ENCODE measurements at places on chromosomes 12 and 14.

GRCh38 chr12:49328816-49329215 lies 5.8 kb downstream of the TROAP start:
- no peak for ATAC-seq

GRCh38 chr14:73717266-73717665 lies 3.1 kb upstream of the PNMA1 start:
- no peak for ATAC-seq

- ATAC-seq = no peak
Measured at GRCh38 chr14:25121337-25122129, 71.6 kb upstream of the STXBP6 start.

- ATAC-seq = no peak
Measured at GRCh38 chr12:2083561-2083960, 30.8 kb downstream of the CACNA1C start.

DNA sequence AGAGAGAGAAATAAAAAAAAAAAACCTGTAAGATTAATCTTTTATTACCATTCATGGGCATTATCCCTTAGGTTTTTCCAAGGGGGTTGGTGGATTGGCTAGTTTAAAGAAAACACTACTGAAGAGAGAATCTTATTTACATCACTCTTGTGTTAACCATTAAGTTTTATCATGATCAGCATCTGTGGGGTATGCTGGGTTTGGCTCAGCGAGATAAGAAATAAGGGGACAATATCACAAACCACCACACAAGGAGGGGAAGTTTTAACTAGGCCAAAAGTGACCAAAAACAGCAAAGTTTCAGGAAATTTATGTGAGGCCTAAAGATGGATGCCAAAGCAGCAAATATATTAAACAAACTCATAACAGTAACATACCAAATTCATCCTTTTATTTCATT lies 548.6 kb downstream of the SLC16A7 start:
- no peak for ATAC-seq

- ATAC-seq = no peak
Measured at GRCh38 chr14:74502236-74503019, 8.9 kb downstream of the ISCA2 start.

DNA sequence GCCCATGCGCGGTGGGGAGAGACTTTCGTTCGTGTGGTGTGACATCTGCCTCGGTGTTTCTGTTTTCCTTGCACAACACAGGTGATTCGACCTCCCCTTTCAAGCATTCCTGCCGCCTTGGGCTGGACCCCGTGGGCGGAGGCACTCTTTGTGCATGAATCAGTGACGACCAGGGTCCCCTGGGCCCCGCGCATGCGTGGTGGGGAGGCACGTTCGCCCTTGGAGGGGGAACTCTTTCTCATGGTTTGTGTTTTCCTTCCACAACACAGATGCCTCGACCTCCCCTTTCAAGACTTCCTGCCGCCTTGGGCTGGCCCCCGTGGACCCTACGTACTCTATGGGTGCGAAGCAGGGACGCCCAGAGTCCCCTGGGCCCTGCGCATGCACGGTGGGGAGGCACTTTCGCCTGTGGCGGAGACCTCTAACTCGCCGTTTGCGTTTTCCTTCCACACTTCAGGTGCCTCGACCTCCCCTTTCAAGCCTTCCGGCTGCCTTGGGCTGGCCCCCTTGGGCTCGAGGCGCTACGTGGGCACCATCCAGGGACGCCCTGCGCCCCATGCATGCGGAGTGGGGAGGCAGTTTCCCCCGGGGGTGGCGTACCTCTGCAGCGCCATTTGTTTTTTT lies 340.9 kb downstream of the ALG10 start:
- ATAC-seq = no peak

GRCh38 chr12:38328306-38328895 lies 11.8 kb downstream of the ALG10B start:
- ATAC-seq = no peak

- no peak for ATAC-seq
Measured at GRCh38 chr12:112928978-112929377, 9.3 kb upstream of the OAS3 start.

DNA sequence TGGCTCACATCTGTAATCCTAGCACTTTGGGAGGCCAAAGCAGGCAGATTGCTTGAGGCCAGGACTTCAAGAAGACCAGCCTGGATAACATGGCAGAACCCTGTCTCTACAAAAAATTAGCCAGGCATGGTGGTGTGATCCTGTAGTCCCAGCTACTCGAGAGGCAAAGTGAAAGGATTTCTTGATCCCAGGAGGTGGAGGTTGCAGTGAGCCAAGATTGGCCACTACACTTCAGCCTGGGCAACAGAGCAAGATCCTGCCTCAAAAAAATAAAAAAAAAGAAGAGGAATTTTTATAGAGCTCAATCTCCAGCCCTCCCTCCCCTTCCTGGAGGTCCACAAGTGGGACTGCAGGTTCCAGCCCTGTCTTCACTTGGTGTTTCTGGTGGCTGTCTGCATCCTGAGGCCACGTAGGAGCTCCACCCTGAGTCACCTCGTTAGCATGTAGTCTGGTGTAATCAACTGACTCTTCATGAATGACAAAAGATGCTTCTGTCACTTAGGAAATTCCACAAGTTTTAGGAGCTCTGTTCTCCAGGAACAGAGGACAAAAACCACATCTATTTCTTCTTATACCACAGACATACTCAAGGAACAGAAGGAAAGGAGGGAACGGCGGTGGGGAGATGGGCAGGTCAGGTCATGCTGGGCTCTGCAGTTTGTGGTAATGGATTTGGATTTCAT lies 16.2 kb downstream of the CCDC62 start:
- no peak for ATAC-seq

DNA sequence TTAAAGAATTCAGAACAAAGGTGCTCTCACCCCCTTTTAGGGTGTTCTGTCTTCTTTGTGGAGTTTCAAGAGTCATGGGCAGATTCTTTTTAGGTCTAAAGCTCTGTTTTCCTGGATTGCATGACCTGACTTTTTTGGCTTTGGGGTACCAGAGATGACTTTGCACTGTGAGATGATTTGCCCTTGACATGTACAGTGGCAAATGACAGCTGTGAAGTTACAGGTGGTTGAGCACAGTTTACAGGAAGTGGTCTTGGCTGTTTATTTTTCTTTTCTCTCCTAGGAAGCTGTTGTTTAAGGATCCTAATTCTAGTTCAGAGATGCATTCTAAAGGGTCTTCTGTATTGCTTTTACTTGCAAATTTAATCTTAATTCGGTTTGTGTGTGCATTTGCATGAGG lies 83.8 kb upstream of the METAP2 start:
- ATAC-seq = no peak

DNA sequence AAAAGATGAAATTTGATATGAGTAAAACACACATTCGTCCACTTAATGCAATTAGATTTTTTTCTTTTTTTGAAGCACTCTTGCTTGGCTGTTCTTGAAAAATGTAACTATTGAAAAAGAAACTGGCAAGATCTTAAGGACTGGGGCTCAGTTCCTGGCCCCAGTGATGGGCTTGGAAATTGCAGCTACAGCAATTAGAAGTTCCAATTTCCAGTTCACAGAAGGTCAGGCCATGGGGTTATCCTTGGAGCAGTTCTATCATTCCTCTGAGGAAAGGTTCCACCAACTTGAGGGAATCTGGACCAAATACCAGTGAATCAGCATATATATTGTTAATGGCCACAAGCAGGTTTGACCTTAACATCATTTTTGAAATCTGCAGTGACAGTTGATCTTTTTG lies 18.9 kb downstream of the IGF1 start:
- ATAC-seq = no peak

GRCh38 chr14:54637270-54638134 lies 70.6 kb downstream of the SAMD4A start:
- ATAC-seq = no peak

DNA sequence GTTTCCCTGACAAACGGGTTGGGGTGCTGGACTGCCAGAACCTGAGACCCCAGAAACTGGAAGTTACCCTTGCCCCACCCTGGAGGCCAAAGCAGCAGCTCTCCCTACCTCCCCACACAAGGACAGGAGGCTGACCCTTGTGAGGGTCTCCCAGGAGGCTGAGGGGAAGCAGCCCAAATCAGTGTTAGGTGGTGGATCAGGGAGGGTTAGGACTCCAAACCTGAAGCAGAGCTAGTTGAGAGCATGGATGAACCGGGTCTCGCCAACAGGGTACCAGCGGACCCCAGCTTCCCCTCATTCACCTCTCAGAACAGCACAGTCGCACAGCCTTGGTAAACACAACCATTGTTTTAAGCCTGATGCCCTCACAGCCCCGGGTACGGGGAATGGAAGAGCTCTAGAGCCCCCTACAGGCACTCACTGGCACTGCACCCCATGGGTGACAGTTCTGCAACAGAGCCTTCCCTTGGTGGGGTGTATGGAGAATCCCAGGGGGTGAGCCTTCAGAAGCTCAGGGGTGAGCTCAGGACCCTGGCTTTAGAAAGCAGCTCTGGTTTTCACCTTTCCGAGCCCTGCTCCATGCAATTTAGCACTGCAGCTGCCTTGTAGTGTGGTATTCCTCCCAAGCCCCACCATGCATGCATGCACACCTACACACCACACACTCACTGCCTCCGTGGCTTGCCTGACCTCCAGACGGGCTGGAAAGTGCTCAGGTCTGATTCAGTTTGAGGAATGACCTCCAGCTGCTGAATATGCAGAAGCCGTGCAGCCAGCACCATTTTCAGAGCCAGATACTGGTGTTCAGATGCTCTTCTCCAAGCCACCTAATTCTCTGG lies 11.2 kb downstream of the ESRRB start:
- ATAC-seq = peak; percentile 49

DNA sequence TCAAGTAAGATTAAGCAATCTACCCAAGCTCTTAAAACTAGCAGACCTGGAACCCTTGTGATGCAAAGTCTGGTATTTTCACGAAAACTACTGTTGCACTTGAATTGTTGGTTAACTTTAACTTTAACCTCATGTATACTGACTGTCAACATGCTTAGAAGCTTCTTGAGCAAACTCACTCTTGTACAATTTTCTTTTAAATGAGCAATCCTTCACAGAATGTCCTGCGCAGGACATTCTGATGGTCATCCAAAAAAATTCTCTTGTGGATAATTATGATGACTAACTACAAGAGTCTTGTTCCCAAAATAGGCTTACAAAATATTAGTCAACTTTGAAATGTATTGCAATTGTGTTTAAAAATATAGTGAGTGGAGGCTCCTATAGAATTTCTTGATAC lies 54.0 kb upstream of the PDE3A start:
- ATAC-seq = no peak

DNA sequence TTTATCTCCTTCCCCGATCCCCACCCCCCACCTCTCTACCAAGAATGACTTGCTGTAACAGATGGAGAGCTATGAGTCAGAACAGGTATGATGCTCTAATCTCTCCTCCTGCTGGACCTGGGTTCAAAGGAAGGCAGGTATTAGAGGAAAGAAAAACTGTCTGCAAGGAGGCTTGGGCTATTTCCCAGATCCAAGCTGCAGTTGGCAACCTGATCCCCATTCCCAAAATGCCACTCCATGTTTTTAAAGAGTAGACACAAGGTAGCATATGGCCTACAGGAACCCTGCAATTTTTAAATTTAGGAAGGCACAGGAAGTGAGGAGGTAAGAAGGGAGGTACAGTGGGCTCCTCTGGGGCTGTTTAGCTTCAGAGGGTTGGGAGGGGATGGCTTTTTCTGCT lies 33.0 kb downstream of the SRRM4 start:
- ATAC-seq = no peak

DNA sequence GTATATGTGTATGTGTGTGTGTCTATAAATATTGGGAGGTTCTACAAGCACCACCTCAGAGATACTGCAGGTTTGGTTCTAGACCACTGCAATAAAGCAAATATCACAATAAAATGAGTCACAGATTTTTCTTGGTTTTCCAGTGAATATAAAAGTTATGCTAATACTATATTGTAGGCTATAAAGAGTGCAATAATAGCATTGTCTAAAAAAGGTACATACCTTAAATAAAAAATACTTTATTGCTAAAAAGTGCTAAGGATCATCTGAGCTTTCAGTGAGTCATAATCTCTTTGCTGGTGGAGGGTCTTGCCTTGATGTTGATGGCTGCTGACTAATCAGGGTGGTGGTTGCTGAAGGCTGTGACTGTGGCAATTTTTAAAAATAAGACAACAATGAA lies 111.1 kb downstream of the VEZT start:
- no peak for ATAC-seq

DNA sequence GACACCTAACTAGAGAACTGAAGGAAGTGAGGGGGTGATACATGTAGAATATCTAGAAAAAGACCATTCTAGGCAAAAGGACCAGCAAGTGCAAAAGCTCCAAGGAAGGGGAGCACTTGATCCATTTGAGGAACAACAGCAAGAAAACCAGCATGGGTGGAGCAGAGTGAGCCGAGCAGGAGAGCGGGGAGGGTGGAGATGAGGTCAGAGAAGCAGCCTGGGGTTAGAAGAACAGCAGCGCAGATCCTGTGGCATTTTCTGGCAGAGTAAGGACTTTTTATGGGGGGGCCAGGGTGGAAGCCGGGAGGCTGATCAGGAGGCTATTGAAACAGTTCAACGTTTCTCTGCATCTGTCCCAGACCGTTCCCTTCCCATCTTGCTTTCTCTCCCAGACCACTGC lies 24.5 kb upstream of the TMCC3 start:
- ATAC-seq = no peak

- no peak for ATAC-seq
Measured at GRCh38 chr12:76007640-76008039, 23.9 kb downstream of the PHLDA1 start.

DNA sequence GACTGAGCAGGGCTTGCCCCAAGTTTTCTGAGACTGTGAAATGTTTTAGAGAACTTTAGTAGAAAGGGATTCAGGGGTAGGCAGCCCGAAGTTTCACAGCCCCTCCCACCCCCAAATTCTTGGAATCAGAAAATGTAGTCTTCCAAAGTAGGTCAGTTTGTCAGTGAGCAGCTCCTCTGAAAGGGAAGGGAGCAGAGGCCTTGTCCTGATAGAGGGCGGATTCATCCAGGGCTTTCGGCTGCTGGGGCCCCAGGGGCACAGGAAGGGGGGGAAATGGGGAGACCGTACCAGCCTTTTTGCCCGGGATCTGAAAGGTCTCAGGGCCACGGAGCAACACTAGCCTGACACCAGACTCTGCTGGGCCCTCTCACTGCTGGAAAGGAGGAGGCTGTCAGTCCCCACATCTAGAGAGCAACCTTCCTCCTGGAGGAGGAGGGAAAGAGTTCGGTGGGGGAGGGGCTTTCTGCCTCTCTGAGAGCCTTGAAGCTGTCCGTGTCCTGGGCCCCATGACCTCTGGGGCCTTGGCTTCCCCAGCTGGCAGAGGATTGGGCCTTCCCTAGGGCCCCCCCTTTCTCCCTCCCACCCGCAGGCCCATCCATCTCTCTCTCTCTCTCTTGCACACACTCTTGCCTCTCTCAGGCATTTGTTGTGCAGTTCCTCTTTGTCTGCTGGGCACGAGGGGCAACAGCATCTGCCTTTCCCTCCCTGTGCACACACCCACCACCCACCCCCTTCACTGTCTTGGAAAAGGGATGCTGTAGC lies at the start of gene IKZF4:
TSS of gene IKZF4 (plus strand) at position 621 of the 762 bp plus-strand sequence. CDS start 451 bp downstream, outside the sequence.
- peak; percentile 9 for ATAC-seq

- ATAC-seq = no peak
Measured at GRCh38 chr12:42919691-42920090, 330.1 kb upstream of the PRICKLE1 start.

All from activated CD4-positive, CD25-positive, alpha-beta regulatory T cell treated with anti-CD3 and anti-CD28 coated beads, Interleukin-2, amount 50 U/mL, for 24 hours (primary cell).